Activated T-cell treated with anti-CD3 and anti-CD28 coated beads for 48 hours (primary cell): ENCODE measurements at places on chromosomes 6 and 20.

DNA sequence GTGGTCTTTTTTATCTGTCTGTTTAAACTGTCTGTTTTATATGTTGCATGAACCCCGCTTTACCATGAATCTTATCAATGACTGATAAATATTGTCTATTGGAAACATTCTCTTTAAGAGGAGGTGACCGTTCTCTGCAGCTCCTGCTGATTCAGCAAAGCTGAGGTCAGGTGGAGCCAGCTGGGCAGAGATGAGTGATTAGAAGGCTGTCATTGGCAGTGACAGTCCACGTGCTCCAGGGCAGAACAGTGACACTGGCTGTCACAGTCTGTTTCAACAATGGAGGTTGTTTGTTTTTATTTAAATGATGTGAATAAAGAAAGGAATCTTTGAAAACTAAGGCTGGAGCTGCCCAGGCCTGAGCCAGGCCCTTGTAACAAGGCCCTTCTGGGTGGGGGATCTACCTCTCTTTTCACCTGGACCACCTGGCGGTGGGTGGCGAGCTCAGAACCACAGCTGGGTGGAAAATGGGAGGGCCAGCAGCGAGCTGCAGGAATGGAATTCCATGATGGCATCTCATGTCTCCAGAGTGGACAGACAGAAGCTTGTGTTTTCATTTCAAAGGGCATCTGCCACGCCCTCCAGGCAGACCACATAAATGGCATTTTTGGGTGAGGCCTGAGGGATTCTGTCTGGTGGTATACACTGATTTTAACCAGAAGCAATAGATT lies 12.6 kb downstream of the SYNJ2 start:
- DNase-seq = no peak

GRCh38 chr6:116388924-116389323 lies 18.2 kb downstream of the DSE start:
- DNase-seq = no peak

- no peak for DNase-seq
Measured at GRCh38 chr6:159349915-159350314, 180.7 kb downstream of the FNDC1 start.

DNA sequence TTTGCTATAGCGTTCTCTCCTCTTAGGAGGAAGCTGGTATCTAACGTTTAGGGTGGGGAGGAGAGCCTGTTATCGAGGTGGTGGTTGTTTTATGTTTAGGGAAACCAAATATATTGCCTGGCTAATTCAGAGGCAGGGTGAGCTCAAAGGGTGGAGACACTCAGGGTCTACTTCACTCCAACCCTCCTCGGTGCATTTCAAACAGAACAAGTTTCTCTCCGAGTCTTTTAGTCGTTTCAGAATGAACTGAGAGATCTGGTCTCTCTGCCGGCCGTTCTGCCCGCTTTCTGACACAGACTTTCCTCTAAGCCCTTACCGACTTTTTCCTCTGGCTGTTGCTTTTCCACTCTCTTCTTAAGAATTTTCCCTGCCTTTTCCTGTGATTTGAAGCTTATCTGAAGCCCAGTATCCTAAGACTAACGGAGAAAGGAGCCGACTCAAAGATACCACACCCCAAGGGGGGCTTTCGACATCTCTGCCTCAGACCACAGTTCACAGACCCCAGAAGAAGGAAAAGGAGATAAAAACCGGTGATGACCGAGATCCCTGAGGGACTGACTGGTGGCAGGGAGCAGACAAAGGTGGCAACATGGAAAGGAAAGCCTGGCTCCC lies 865 bp downstream of the STK38 start:
- no peak for DNase-seq

DNA sequence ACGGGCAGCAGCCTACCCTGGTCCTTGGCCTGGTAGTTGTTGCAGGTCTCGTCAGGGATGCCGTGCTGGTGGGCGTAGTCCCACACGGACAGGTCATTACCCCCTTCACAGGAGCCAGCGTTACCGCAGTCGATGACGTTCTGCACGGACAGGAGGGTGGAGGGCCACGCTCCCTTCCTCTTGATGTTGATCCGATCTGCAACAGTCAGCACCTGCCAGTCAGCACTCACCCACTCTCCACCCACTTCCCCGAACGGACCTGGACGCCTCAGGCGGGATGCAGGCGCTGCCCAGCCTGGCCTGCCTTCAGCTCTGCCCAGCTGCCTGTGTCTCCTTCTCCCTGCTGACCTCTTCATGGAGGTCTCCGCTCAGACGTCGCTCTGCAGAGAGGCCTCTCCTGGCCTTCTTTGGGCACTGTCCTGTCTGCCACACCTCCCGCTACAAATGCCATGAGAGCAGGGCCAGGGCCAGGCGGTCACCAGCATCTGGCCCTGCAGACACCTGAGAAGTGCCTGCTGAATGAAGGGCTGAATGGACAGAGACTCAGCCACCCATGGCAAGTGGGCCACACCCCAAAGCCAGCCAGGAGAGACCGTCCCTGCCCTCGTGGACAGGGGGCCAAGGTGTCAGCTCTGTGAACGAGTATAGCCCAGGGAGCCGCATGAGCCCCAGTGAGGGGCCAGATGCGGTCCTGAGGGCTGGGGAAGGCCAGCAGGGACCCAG lies 5.4 kb downstream of the CTSZ start:
- DNase-seq = no peak

DNA sequence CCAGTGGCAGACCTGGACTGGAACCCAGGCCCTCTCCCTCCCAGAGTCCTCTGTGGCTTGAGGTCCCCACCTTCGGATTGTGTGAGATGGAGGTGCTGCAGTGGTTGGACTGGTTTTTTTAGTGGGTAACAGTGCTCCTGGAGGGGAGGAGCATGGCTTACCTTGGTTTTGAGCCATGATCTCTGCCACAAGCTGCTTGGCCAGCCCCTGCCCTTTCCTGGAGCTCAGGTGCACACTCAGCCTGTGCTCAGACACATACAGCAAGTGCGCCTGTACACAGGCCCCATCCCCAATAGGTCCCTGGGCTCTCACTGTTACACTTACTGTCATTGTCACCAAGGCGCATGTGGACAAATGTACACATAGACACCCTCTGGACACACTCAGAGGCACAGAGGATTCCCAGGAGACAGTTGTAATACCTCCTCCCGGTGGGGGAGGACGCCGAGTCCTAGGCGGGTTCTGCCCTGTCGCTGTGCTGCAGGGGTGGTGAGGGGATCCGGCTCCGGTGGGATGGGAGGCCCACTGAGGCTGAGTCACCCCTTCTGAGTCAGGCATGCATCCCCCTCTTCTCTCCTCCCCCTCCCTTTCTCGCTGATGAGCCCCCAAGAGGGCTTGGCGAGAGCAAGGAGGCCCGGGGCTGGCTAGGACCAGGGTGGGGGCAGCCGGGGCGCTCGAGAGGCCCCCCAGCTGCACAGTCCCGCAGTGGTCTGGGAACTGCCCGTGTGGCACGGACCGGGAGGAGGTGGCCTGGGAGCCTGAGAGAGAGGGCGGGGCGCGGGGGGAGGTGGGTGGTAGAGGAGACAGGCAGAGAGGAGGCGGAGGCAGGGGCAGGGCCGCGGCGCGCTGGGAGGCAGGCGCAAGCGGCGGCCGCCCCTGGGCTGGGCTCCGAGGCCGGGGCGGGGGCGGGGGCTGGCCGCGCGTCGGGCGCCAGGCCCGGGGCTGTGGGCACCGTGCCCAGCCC lies 522 bp upstream of the EPB41L1 start:
- DNase-seq = peak; percentile 19

DNA sequence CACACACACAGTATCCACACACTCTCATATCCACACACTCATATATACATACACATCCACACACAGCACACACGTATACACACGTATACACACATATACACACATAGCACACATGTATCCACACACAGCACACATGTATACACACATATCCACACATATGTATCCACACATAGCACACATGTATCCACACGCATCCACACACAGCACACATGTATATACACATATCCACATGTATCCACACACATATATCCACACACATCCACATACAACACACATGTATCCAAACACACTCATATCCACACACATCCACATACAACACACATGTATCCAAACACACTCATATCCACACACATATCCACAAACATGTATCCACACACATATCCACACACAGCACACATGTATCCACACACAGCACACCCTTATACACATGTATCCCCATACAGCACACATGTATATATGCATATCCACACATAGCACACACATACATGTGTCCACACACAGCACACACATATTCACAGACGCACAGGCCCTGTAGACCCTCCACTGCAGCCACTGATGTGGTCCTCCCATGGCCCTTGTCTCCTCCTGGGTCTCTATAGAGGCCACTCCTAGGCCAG lies 172.1 kb downstream of the CDH4 start:
- no peak for DNase-seq

GRCh38 chr6:15509335-15509933 lies 153.4 kb downstream of the DTNBP1 start:
- no peak for DNase-seq

DNA sequence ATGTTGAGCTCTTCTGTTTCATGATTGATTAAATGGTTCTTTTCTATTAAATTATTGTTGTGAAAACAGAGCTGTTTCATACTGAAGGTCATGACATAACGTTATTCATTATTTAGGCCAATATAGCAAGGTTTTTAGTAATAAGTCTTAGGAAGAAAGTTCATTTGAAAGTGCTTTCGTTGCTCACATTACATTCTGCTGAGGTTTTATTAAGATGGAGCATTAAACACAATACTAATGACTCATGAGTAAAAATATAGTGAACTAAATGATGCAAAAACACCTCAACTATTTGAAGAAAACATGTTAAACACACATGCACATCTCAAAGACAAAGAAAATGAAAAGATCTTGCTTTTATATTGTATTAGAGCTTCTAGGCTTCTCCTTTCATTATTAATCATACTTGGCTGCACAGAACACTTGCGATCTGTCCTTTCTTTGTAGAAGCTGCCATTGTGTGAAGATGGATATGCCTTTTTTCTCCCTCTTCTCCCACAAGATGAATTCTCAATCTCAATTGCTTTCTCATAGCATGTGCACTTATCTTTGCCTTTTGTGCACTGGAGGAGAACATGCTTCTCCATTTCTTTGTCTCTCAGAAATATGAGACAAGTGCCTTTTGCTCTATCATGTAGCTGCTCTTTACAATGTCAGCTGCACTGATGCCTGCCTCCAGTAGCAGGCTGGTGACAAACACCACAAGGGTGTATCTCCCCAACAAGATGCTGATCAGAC lies 312.4 kb downstream of the PHF3 start:
- no peak for DNase-seq

DNA sequence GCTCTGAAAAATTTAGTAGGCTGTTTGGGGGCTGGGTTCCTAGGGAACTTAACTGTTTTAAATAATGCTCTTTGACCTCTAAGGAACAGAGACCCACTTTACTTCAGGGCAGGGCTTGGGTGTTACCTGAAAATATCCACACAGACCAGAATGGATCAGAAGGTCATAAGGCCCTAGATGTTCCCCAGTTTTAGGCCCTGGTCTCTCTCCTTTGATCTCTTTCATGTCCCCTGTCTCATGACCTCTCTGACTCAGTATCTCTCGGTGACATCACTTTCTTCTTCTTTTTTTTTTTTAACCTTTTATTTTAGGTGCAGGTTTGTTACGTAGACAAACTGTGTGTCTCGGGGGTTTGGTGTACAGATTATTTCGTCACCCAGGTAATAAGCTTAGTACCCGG lies 272.1 kb upstream of the SGK1 start:
- no peak for DNase-seq

- DNase-seq = no peak
Measured at GRCh38 chr6:125918230-125918629, 38.3 kb upstream of the HINT3 start.
